ENCODE measurements at places on chromosomes 12 and 14.

- no peak for DNase-seq
These were observed 303.3 kb downstream of the MED13L start for GRCh38 chr12:115973968-115974724.

- DNase-seq = no peak
These were observed 192.9 kb upstream of the NEDD1 start for GRCh38 chr12:96714199-96714598.

- DNase-seq = peak; percentile 29
These were observed 187.4 kb upstream of the RASSF8 start for GRCh38 chr12:25771041-25771440.

- no peak for DNase-seq
These were observed 209.6 kb upstream of the SLC16A7 start for GRCh38 chr12:59386236-59386635.

GRCh38 chr12:131737150-131737827, 26.4 kb downstream of the SFSWAP start:
- peak; percentile 10 for DNase-seq

- no peak for DNase-seq
These were observed 5.9 kb downstream of the MMP17 start for GRCh38 chr12:131833896-131834641.

All from AG10803 (cell line).